ENCODE measurements at places on chromosomes 13 and 19.

DNA sequence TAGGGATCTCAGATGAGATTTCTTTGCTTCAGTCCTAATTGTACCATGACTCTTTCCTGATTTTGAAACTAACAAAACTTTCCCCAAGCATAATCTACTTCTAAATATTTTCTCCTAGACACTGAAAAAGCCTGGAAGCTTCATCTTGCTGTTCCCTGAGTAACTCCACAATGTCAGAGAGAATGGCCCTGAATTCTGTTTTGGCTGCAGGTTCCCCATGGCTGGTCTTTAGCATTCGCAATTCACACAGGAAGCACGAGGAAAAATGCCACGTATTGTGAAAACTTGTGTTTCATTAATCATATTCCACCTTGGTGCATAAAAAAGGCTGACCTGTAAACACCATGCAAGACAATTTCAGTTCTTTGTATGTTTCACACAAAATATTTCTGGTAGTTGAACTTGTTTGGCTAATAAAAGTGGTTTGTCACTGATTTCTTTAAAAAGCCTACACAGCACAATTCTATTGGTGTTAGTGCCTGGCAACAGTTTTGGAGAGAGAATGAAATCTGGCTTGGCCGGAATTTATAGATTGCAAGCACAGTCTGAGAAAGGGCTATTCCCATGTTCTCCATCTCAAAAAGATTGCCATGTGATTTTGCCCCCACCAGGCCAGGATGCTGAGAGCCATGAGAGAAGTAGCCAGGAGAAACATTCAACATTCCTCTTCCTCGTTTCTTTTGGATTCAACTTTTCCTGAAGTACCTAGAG, 367.1 kb downstream of the NDFIP2 start:
- no peaks in the 10 kb centered on the region for H3K36me3 ChIP-seq

GRCh38 chr13:48818495-48819356, 157.0 kb upstream of the FNDC3A start:
- no peaks in the 10 kb centered on the region for H3K4me1 ChIP-seq
- no peak overlapping the region for H3K27ac ChIP-seq
- peak; percentile 4 for DNase-seq

DNA sequence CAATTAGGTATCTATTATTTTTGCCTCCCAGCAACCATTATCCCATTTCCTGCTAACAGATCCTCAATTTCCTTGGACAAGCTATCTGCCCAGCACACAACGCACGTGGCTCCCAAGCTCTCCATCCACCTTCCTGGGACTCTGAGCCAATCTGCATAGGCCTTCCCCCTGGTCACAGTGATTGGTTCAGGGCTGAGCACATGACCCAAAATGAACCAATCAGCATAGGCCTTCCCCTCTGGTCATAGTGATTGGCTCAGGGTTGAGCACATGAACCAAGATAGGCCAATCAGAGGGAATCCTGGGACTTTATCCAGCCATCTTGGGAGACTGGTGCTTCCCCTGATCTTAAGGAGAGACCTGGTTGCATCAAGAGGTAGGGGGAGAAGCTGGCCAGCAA, 5.8 kb downstream of the CPAMD8 start:
- no peak overlapping the region for H3K27ac ChIP-seq
- H3K36me3 ChIP-seq: no peaks in the 10 kb centered on the region
- H3K27me3 ChIP-seq: peaks cover 13% of the 10 kb centered on the region
- peak; percentile 50 for DNase-seq
- no peak overlapping the region for H3K4me3 ChIP-seq
- peaks cover 1% of the 10 kb centered on the region for H3K4me1 ChIP-seq

DNA sequence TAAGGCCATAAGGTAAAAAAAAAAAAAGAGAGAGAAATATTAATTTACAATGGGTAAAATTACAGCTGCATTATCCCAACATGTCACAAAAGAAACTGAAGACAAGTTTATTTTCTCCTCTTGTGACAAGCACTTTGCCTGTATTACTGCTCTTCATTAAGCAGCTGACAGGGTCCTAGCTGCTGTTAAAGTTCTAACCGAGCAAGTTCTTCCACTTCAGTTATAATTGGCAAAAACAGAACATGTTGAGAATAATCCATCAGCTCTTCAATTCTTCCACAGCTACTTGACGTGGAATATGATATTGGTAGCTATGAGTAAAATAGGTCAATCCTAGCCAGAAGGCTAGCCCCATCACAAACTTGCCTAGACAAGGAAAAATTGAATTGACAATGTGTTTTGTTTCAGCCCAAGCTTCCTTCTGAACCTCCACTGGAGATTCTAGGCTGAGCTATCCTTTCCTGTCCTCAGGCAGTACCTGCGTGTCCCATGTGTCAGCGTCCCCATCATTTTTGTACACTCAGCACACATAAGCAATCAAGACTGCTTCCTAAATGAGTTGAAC, 32.2 kb upstream of the DOCK9 start:
- no peak for DNase-seq
- H3K4me3 ChIP-seq: no peak overlapping the region
- H3K4me1 ChIP-seq: no peaks in the 10 kb centered on the region
- no peaks in the 10 kb centered on the region for H3K36me3 ChIP-seq
- H3K27ac ChIP-seq: no peak overlapping the region
- no peaks in the 10 kb centered on the region for H3K27me3 ChIP-seq

GRCh38 chr19:44576843-44577565, 36.4 kb upstream of the IGSF23 start:
- H3K36me3 ChIP-seq: no peaks in the 10 kb centered on the region
- no peak overlapping the region for H3K4me3 ChIP-seq
- H3K4me1 ChIP-seq: peaks cover 7% of the 10 kb centered on the region
- H3K27ac ChIP-seq: no peak overlapping the region
- DNase-seq: peak; percentile 18

DNA sequence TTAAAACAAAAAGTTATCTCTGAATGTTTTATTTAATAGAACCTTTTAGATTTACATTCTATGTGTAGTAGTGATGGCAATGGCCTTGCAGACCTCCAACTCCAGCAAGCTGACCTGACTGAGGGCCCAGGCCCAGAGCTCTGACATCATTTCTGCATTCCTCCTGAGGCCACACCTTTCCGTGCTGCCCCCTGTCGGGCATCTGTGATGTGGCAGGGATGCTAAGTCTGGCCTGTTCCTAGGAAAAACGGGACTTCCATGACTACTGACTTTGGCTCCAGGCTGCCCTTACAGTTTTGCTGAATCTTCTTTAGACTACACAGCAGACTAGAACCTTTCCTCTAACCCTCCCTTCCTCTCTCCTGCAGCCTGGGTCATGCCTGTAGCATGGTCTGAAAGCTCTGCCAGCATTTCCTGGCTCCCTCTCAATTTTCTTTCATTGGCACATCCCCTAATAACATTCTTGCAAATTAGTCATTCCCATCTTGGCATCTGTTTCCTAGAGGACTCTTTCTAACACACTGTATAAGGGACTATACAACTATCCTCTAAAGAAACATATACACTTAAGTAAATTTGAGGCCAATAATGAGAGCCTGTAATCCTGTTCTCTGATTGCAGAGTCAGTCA, 249.1 kb downstream of the GPC5 start:
- no peaks in the 10 kb centered on the region for H3K27me3 ChIP-seq
- H3K36me3 ChIP-seq: no peaks in the 10 kb centered on the region
- H3K4me3 ChIP-seq: no peak overlapping the region
- no peak overlapping the region for H3K27ac ChIP-seq
- no peaks in the 10 kb centered on the region for H3K4me1 ChIP-seq

DNA sequence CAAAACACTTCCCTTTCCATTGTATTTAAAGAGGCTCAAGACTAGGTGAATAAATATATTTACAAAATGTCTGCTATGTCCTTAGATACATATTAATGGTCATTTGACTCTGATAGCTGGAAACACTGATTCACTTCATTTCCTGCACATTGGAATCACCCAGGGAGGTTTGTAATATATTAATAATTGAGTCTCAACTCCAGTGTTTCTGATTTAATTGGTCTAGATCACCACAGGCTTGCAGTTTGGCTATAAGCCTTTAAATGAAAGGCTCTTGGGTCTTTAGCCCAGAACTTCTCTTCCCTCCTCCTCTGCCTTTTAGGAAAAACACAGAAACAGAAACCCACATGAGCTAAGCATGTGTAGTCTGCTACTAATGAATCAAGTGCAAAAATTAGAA, 378.0 kb downstream of the TBC1D4 start:
- H3K27ac ChIP-seq: no peak overlapping the region
- no peaks in the 10 kb centered on the region for H3K4me1 ChIP-seq
- peak; percentile 4 for DNase-seq

GRCh38 chr19:47507924-47508553, 6.8 kb downstream of the NAPA start:
- no peak overlapping the region for H3K4me3 ChIP-seq
- DNase-seq: no peak
- no peaks in the 10 kb centered on the region for H3K27me3 ChIP-seq
- H3K27ac ChIP-seq: no peak overlapping the region

GRCh38 chr19:40089462-40089861, 1.3 kb downstream of the ZNF780A start:
- peaks cover 2% of the 10 kb centered on the region for H3K4me1 ChIP-seq
- no peak overlapping the region for H3K27ac ChIP-seq
- H3K27me3 ChIP-seq: no peaks in the 10 kb centered on the region

GRCh38 chr19:17121736-17122293, 46.2 kb downstream of the MYO9B start:
- no peaks in the 10 kb centered on the region for H3K27me3 ChIP-seq
- H3K4me1 ChIP-seq: peaks cover 4% of the 10 kb centered on the region
- H3K4me3 ChIP-seq: no peak overlapping the region
- H3K27ac ChIP-seq: no peak overlapping the region

DNA sequence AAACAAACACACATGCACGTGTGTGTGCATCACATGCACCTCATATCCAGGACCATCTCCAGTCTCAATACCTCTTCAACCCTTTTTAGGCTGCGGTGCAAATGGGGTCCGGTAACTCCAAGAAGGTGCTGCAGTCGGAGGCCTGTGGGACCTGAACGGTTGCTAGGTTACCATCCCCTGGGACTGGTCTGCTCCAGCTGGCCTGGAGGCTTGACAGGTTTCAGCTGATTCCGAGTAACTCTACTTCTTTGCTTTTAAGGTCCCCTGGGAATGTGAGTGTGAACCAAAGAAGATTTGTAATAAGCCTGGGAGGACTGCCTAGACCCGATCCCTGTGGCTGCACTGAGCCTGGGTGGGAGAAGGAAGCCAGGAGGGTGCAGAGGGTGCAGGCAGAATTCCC, 117.5 kb downstream of the CCNA1 start:
- H3K27me3 ChIP-seq: no peaks in the 10 kb centered on the region
- H3K4me1 ChIP-seq: peaks cover 18% of the 10 kb centered on the region
- no peaks in the 10 kb centered on the region for H3K36me3 ChIP-seq
- peak; percentile 78 for DNase-seq
- H3K27ac ChIP-seq: peak overlapping the region; percentile 37

DNA sequence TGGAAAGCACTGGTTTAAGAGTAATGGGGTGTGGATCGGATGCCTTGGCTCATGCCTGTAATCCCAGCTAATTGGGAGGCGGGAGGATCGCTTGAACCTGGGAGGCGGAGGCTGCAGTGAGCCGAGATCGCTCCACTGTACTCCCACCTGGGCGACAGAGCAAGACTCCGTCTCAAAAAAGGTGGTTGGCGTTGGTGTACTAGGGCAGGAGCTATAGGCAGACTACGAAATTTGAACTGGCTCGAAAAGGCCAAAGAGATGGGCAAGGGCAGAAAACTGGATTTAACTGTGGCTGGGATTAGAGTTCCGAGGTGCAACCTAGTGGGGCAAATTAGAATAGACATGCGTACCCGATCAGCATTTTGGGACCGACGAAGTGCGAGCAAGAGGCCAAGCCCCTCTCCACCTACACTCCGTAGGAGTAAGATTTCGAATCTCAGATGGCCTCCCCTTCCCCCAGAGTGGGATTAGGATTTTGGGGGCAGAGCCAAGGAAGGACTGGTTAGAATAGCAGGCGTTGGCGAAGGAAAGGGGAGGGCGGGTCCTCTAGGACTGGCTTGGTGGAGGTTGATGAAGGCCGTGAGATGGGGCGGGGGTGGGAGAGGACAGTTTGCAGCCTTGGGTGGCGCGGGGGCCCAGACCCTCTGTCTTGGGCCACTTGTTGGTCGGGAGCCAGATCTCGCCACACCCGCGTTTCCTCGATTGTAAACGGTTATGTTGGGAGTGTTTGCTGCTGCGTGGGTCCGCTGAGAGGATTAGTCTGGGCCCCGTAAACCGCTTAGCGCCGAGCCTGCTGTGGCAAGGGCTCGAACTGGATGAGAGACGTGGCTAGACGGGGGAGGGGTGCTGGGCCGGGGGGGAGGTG, 2.0 kb upstream of the INAFM1 start:
- no peaks in the 10 kb centered on the region for H3K27me3 ChIP-seq
- H3K4me1 ChIP-seq: peaks cover 17% of the 10 kb centered on the region
- peaks cover 14% of the 10 kb centered on the region for H3K36me3 ChIP-seq
- H3K4me3 ChIP-seq: peak overlapping the region; percentile 65

GRCh38 chr13:107712145-107712860, 503.0 kb downstream of the LIG4 start:
- no peak overlapping the region for H3K4me3 ChIP-seq
- DNase-seq: no peak
- H3K27ac ChIP-seq: no peak overlapping the region
- H3K4me1 ChIP-seq: no peaks in the 10 kb centered on the region

DNA sequence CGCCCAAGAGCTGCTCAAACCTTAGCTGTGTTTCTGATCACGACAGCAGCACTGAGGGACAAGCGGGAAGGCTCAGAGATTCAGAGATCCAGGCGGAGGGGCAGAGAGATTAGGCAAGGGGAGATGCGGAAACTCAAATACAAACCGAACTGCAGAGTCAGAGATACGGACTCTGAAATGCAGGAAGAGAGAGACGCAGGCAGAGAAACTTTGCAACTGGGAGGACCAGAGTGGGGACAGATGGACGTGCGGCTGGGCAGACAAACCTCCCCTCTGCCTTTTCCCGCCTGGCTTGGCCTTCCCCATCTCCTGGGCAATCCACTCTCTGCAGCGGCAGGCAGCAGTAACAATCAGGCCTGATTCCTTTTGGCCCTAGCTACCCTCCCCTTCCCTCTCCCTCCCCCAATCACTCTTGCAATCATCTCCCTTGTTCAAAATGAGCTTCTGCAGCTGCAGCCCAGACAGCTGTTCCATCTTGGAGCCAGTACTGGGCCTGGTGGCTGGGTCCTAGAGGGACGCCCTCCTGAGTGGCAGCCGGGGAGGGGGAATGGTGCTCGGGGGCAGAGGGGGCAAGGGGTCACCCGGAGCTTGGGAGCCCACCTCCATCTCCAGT, 29.7 kb downstream of the OLFM2 start:
- no peaks in the 10 kb centered on the region for H3K27me3 ChIP-seq
- no peaks in the 10 kb centered on the region for H3K36me3 ChIP-seq
- H3K4me3 ChIP-seq: no peak overlapping the region
- no peak for DNase-seq

- H3K27me3 ChIP-seq: no peaks in the 10 kb centered on the region
- no peak for DNase-seq
- peaks cover 10% of the 10 kb centered on the region for H3K4me1 ChIP-seq
- H3K27ac ChIP-seq: no peak overlapping the region
- no peak overlapping the region for H3K4me3 ChIP-seq
Observed at GRCh38 chr13:113945857-113946408, 27.9 kb downstream of the C13orf46 start.

DNA sequence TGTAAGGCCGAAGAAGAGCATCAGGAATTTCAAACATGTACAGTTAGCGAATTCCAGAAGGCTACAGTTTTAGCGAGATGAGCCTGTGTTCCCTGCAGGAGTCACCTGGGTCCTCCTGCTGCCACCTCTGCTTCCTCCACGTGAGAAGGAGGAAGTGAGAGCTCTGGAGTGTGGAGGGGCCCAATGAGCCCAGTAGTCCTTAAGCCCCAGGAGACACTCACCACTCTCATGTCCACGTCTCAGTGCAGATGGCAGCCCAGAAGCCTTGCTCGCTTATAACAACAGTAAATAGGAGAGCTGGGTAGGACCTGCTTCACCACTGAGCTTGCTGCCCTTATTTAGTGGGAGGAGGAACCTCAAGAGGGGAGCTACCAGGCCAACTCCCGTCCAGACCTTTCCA, 44.3 kb downstream of the SERP2 start:
- H3K4me3 ChIP-seq: no peak overlapping the region
- H3K27ac ChIP-seq: no peak overlapping the region
- no peaks in the 10 kb centered on the region for H3K4me1 ChIP-seq
- H3K36me3 ChIP-seq: no peaks in the 10 kb centered on the region
- DNase-seq: no peak
- H3K27me3 ChIP-seq: no peaks in the 10 kb centered on the region

All from A673 (cell line).